NCI-H69 (cell line): ENCODE measurements at places on chromosomes 4 and X.

DNA sequence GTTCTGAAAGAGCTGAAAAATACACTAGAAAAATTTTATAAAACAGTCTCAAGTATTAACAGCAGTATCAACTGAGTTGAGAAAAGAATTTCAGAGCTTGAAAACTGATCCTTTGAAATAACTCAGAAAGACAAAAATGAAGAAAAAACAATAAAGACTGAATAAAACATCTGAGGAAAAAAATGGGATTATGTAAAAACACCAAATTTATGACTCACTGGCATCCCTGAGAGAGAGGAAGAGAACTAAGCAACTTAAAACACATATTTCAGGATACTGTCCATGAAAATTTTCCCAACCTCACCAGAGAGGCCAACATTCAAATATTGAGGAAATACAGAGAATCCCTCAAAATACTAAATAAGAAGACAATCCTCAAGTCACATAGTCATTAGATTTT lies 22.9 kb downstream of the PABPC4L start:
- no peak for DNase-seq

DNA sequence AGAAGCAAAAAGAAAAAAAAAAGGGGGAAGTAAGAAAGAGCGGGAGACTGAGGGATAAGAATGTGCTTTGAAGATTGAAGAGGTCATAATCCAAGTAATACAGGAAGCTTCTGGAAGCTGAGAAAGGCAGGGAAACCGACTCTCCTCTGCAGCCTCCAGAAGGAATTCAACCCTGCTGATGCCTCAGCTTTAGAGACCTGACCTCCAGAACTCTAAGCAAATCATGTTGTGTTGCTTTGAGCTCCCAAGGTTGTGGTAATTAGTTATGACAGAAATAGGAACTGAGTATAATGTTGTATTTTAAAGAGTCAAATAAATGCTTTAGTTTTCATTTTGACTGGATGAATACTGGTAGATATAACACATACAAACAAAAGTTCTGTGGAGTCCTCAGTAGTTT lies 48.0 kb upstream of the FAT1 start:
- DNase-seq: no peak

DNA sequence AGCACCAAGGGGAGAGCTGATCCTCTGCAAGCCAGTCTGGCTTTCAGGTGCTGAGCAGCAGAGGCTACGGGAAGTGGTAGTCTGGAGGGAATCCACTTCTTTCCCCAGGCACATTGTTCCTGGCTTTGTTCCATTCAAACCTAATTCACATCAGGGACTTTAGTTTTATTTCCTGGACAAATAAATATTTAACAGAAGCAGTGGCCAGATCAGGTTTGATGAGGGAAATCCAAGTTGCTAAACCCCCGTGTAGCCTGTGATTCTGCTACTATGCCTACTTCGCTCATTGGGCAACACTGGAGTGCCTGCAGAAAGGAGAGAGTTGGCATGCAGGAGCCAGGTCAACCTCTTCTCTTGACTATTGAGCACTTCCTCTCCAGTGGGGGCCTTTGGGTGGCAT lies 13.8 kb upstream of the STBD1 start:
- DNase-seq: no peak

DNA sequence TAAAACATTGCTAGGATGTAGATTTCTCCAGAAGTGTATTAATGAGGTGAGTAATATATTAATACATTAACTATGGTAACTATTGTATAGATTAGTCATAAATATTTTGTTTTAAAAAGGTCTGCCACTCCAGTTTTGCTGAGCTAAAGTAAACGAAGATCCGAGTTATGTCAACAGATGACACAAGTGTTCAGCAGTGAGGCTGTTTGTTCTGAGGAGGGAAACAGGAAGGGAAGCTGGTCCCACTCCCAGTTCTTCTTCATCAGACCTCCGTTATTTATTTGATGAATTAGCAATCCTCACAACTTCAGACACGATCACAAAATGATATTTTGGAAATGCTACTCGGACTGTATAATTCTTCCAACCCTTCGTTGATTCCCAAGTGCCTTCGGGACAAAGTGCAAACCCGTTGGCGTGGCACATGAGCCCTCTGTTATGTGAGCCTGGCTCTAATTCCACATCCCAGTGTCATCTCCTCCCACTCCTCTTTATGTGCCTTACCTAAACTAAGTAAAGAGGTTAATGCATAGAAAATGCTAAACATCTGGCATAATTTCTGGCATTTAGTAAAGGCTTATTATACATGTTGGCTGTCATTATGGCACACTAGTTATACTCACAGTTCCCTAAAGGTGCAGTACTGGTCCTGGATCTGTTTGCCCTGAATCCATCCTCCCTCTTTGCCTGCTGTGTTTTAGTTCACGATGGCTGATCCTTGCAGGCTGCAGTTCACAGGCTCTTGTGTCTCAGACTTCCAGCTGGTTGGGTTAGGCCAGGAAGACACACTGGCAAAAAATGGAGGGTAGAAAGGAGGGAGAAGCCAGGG lies 190.6 kb upstream of the LNX1 start:
- DNase-seq: peak; percentile 31

DNA sequence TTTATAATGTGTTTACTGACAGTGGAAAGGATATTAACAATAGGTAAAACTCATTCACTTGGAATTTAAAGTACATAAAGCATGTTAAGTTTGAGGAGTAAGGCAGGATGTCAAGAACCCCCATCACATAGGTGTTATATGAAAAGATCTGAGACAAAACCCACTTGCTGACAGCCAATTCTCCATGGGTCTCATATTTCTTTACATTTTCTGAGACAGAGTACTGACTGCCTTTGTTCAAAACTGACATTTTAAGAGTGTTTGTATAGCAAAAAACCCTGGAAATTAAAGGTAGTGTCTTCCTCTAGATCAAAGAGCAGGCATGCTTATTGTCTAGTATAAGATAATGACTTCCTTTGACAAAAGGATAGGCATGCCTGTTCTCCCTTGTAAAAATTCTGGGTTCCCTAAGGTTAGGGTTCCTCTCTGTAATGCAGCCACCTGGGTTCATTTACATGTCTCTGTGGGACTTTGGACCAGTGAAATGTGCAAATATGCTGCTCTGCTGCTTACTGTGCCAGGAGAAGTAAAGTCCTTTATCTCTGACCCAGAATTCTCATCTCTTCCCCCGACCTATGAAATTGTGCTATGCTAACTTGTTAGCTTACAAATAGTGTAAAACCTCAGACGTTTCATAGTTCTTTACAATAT lies 123.6 kb downstream of the PCDH18 start:
- peak; percentile 24 for DNase-seq

- no peak for DNase-seq
These were observed 29.2 kb upstream of the MXD4 start for GRCh38 chr4:2290974-2291704.

DNA sequence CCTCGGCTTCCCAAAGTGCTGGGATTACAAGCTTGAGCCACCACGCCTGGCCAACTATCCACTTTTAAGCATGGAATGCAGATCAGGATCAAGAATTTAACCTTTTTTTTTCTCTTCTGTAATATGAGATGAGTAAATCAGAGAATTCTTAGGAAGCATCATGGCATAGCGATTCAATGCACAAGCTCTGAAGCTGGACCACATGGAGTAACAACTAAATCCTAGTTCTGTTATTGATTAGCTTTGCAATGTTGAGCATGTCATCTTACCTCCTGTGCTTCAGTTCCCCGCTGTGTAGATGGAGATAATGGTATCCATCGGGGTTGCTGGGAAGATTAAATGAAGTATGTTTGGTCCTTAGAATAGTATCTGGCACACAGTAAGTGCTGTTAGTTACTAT lies 1.9 kb upstream of the SNX25 start:
- DNase-seq: no peak

DNA sequence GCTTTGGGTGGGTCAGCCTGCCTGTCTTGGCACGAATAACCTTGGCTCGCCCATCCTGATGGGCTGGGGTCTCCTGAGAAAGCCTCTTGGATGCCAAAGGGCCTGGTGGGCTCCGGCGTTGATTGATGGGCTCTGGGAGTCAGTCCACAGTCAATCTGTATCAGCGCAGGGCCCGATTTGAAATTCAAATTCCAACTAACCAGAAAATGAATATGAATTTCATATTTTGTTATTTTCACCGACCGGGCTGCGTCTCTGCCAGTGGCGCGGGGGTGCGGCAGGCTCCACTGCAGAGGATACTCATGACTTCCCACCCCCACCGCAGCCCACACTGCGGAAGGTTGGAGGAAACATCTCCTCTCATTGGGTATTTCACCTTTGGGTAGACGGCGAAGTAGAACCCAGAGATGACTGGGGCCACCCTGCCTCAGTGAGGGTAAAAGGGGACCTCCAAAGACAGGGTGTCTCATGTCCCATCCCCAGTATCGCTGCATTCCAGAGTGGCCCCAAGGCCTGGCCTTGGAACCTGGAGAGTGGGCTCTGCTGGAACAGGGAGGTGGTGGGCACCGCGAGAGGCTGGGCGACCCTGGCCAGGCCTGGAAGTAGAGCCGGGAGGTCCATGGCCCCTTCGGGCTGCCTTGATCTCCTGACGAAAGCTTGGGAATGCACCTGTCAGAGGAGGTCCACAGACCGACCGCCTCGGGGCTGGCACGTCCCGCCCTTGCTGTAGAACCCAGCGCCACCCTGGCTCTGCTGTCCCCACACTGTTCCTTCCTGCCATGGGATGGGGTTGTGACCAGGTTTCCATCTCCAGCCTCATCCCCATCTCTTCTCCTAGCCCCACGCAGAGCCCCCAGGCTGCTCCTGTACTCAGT lies 54.8 kb upstream of the SORCS2 start:
- no peak for DNase-seq

GRCh38 chr4:38621831-38622230 lies 42.2 kb upstream of the KLF3 start:
- DNase-seq: no peak

DNA sequence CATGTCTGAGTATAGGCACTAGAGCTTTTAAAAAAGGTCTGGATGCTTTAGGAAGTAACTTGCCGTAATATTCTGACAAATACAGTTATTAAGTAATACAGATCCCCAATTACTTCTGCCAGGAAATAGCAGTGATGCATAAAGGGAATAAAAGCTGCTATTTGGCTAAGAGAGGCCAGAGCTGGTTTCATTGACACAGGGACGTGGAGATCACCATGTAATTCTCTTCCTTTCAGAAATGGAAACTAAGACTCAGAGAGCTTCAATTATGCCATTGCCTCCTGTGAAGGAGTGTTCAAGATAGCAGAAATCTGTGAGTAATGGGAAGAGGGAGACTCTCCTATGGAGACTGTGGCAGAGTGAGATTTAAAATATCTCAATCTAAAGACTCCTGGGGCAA lies 238.1 kb downstream of the SLITRK2 start:
- DNase-seq: no peak

DNA sequence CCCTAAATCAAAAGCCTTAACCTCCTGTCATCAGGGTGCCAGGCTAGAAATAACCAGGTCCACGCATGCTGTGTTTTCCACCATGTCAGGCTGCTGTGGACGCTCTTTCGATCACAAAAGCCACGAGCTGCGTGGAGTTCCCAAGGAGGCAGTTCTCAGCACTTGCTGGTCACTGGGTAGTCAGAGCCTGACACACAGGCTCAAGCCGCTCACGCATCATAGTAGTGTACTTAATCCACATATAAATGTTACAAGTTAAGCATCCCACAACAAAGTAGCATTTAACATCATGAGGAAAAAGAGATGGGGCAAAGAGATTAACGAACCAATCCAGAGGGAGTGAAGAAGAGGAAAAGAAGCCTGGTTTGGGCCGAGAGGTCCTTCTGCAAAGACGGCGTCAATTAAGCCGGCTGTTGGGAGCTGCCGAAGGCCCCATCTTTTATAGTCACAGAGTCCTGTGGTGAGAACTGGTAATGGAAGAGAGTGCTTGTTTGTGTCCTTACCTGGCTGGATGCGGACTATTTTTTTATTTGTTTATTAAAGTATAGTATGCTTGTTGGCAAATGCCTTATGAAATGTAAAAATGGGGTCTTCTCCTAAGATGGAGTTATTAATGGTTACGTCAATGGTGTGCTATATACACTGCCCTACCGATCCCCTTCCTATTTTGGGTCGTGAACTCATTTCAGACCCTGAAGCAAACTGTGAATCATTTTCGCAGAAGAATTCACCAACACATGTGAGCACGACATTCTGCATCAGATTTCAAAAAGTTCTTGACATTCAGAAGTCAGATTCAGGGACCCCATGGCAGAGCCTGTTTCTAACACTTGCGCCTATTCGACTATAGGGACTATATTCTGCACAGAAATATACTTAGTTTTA lies 675 bp downstream of the PRIMPOL start:
- DNase-seq: peak; percentile 43

GRCh38 chr4:117417856-117418255 lies 332.5 kb upstream of the TRAM1L1 start:
- no peak for DNase-seq

DNA sequence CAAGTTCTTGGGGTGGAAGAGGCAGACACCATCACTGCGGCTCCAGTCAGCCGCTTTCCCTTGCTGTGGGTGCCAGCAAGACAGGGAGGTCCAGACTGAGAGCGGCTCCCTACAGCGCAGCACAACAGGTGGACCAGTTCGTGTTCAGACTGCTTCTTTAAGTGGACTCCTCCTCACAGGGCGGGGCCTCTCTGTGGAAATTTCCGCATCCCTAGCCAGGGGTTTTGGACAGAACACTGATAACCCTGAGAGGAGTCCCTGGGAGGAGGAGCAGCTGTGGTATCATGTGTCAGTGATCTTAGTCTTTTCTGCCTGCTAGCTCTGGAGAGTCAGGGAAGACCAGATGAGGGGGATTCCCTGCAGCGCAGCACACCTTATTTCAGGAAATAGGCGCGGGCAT lies 48.5 kb downstream of the MAGEC2 start:
- DNase-seq: no peak

DNA sequence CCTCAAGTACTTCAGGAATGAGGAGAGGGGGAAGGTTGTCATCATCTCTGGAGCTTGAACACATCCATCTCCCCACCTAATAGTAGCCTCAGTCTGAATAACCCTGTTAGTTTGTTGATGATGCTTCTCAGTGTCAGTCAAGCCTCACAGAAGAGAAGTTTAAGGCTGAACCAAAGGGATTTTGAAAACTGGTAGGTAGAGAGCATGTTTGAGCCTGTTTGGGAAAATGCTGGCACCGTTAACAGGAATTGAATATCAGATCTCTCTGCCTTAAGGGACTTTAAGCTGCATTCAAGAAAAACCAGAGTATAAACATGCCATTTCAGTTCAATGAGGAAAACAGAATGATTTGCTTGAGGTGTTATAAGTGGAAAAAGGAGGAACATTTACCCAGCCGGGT lies 73.1 kb downstream of the MAPK10 start:
- DNase-seq: no peak

- no peak for DNase-seq
These were observed 17.2 kb downstream of the BTK start for GRCh38 chrX:101368800-101369199.
